ENCODE measurements at places on chromosomes 3 and 15. TPM values are rescaled to one million over a fixed set of nuclear protein-coding genes. Genes with fewer than 3 reads are reported as not detected.

- no peak for DNase-seq
These were observed 192.5 kb downstream of the RSL24D1 start for GRCh38 chr15:55003965-55004873.

GRCh38 chr3:38131621-38132369 is 5.1 kb downstream of the ACAA1 start:
- no peak for DNase-seq

- no peak for DNase-seq
These were observed 37.6 kb upstream of the TRIM71 start for GRCh38 chr3:32780071-32780734.

- peak; percentile 99 for DNase-seq
These were observed at the start of gene IP6K2 for GRCh38 chr3:48716982-48717746. IP6K2 (minus strand) TSS chr3:48717221; CDS start chr3:48695291, 21,930 bp downstream.

GRCh38 chr3:16334909-16335308 is 69.9 kb downstream of the OXNAD1 start:
- no peak for DNase-seq

DNA sequence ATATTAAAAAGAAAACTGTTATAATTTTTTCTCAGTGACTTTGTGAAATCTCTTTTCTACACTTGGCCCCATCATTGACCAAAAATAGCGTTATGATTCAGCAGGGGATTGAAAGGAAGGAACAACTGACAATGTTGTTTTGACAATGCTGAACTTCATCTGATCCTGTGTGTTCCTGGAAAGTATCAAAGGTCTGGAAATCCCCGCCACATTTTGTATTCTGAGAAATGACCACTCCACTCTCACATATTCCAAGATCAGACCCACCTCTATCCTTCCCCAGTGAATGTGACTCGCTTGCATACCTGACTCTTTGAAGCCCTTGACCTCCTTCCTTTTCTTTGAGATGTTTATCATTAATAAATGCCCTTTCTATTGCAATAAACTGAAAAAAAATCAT is 9.7 kb upstream of the RIOX2 start:
- DNase-seq: no peak

- DNase-seq: no peak
These were observed 208.4 kb downstream of the TNIK start for GRCh38 chr3:171251835-171252234.

- DNase-seq: no peak
These were observed 44.5 kb upstream of the CCDC80 start for GRCh38 chr3:112685420-112685819.

DNA sequence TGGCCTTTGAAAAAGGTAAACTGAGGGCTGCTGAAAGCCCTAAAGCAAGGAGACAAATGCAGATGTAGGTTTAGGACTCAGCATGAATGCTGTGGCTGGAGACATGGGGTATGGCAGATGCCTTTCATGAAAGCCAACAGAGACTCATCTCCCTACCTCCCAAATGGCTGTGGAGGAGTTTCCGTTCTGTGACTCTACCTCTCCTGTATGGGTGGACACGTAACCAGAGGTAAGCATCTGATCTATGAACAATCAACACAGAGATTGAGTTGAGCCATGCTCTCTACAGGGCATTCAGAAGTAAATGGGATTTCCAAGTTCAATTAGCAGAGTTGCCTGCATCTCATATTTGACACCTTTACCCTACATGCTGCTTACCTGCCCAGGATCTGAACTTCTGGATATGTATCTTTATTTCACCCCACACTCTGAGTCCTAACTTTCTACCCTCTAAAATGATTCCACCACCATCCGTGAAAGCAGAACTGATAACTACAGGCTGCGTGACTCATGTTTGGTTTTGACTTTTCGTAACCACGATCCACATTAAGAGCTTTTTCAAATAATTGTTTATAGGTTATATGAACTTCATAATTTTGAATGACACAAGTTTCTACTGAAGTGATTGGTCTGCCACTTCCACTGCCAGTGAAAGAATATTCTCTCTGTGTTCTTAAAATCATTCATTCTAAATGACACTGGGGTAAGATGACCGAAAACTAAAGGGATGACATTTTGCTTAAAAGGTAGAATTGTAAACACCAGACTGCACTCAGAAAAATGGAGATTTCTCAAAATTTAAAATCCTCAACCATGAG is 1058.7 kb downstream of the FHIT start:
- no peak for DNase-seq

GRCh38 chr15:97867870-97868269 is 92.6 kb upstream of the ARRDC4 start:
- DNase-seq: no peak

- no peak for DNase-seq
These were observed 168.8 kb downstream of the DCLK3 start for GRCh38 chr3:36595511-36595910.

DNA sequence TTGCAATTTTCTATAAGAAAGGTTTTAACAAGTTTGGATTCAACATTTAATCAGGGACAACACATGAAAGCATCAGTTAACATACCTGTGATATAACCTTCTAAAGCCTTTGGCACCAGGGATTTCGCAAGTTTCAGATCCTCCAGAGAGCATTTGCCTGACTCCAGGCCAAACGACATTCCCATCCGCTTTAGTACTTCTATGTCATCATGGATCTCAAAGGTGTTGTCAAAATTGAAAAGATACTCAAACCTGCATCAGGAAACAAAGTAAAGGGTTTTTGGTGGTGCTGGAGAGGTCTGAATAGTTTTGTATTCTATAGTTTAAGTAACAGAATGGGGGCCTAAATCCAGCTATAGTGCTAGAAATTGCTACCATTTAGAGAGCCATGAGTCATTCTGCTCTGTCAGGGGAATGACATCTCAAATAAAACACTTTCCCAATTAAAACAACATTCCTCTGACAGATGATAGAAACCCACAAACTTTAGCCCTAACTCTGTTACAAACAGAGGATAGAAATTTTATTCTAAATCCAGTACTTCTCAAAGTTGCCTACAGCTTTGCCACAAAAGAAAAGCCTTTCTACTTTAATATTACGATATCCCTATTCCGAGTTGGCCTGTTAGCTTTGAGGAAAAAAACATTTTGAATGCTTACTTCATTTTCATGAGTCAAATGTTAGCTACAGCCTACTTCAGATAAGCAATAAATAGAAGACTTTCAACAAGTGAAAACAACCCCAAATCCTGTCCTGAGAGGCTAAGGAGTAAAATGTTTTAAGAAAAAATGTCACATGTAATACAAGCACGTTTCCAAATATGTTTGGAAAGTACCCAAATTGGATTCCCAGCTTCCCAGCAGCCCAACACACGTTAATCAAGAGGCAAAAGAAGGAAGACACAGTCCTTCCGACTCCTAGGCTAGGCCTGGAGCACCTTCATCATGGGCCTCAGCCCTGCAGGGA is 83.4 kb downstream of the ATP1B3 start:
- no peak for DNase-seq

- DNase-seq: peak; percentile 85
These were observed 482.7 kb upstream of the ADAMTS9 start for GRCh38 chr3:65170390-65171042.

DNA sequence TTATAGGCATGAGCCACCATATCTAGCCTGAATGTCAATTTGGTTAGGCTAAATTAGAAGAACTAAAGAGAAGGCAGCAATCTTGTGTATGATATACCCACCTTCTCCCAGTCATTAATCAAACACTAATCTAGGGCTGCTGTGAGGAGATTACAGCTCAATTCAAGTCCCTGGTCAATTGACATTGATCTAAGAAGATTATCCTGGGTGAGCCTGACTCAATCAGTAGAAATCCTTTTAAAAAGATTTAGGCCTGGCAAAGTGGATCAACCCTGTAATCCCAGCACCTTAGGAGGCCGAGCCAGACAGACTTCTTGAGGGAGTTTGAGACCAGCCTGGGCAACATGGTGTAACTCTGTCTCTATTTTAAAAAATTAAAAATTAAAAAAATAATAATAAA is 2.5 kb upstream of the DNAH12 start:
- no peak for DNase-seq

- DNase-seq: no peak
These were observed 38.8 kb downstream of the LMCD1 start for GRCh38 chr3:8540456-8540855.

DNA sequence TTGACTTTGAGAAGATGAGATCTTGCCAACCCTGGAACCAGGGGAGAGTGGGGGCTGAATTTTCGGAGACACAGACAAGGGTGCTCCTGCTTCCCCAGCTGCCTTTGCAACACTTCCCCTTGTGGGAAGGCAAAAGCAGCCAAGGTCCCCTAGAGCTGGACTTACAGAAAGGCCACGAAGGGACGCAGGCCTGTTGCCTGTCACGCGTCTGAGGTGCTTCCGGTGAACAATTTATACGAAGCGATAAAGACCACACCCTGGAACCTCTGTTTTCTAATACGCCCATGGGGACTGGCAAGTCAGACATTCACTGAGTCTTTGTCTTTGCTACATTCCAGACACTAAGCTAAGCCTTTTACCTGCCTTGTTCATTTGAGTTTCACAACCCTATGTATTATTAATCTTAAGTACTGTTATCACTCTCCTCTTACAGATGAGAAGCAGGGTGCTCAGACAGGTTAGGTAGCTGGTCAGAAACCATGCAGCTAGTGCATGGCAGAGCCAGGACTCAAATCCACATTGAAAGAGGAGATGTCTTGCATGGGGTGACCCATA is 13.2 kb downstream of the MEGF11 start:
- DNase-seq: no peak

ZPLD1 gene
- 0.13 TPM for total RNA-seq

DUOX1 gene
- total RNA-seq: 0.86 TPM

REC114 gene
- 0.32 TPM for total RNA-seq

SMCO1 gene
- 14.5 TPM for total RNA-seq

GOLGA8R gene
- total RNA-seq: 1.6 TPM

PIGZ gene
- 5.3 TPM for total RNA-seq

CLDN18 gene
- total RNA-seq: not detected

RPSA gene
- total RNA-seq: 428 TPM

GPR156 gene
- 0.17 TPM for total RNA-seq

TGM5 gene
- not detected for total RNA-seq
